ENCODE measurements at places on chromosomes 7 and 10.

DNA sequence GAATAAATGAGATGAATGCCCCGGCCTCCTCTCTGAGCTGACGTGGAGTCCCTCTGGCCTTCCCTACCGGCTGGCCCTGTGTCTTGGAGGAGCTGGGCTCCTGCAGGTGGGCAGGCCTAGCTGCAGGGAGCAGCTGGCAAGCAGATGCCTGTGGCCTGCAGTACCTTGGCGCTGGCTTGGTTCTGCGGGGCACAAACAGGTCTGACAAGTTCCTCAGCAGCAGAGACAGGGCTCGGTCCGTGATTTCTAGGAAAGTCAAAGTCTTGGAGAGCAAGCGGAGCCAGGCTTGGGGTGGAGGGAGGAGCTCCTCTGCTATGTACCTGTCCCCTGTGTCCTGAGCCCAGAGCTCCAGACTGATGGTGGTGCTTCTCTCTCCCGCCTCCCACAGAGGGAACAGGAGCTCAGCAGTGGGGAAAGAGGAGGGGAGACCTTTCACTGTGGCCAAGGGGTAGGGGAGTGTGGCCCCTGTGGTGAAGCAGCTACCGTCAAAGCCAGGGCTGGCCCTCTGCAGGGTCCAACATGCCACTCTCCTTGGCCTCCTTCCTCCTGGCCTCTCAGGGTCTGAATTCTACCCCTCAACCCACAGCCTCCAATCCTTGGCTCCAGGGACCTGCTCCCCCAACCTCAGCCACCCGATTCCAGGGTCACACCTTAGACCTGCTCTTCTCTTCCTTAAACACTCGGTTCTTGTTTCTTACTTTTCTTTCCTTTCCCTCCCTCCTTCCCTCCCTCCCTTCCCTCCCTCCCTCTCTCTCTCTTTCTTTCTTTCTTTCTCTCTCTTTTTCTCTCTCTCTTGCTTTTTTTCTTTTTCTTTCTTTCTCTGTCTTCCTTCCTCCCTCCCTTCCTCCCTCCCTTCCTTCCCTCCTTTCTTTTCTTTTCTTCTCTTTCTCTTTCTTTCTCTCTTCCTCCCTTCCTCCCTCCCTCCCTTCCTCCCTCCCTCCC, 20.1 kb downstream of the MYL10 start:
- DNase-seq: no peak

DNA sequence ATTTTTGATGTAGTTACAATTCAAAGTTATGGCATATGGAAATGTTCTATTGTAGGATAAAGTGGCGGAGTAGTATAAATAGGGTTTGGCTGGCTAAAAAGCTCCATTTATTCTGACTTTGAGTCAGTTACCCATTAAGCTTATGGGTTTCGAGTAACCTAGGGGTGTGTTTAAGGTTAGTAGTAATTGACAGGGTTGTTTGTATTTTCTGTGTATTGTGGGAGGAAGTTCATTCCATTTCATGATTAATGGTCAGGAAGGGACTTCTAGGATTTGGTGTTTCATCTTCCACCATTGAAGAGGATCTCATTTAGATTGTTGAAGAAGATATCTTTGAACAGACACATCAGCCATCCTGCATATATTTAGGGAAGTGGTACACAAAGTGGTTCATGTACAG, 75.0 kb downstream of the BICC1 start:
- DNase-seq: no peak

DNA sequence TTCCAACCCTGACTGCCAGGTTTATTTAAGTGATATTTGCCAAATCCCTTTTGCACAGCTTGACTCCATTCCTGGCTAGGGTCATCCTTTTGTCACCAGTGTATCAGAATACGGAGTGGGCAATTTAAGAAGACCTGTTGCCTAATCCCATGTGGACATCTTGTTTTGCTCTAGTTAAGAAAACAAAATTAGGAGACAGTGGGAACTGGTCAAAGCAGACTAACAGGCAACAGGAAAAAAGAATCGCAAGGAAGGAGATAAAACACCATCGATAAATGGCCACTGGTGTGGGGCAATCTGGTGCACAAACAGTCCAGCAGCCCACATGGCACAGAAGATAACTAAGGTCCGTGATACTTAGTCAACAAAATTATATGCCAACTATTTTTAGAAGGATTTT, 21.4 kb downstream of the KDM7A start:
- no peak for DNase-seq

DNA sequence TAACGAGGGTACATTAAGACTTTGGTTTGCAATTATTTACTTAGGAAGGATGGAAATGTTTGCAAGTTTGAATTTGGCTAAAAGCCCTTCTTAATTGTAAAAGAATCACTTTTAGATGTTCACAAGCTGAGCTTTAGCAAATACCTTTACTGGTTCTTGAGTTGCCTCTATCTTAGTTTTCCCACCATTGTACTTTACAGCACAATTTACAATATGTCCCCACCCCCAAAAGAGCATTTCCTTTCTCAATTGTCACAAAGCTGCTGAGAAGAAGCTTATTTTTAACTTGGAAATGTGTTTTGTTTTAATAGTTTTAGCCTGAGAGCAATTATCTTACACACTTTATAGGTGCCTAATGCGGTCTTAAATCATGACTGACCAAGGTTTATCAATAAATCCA, 81.1 kb downstream of the MET start:
- DNase-seq: no peak

GRCh38 chr10:103584216-103585010, 90.9 kb downstream of the NEURL1 start:
- DNase-seq: peak; percentile 54

GRCh38 chr7:155324012-155324917, 26.6 kb downstream of the INSIG1 start:
- DNase-seq: no peak

- no peak for DNase-seq
Measured at GRCh38 chr10:112565434-112566053, 118.5 kb downstream of the VTI1A start.

GRCh38 chr7:632831-633210, 93.7 kb upstream of the DNAAF5 start:
- DNase-seq: no peak

GRCh38 chr7:13457790-13458189, 531.7 kb downstream of the ETV1 start:
- DNase-seq: no peak

- DNase-seq: no peak
Measured at GRCh38 chr10:78028438-78029268, 662 bp downstream of the POLR3A start.

DNA sequence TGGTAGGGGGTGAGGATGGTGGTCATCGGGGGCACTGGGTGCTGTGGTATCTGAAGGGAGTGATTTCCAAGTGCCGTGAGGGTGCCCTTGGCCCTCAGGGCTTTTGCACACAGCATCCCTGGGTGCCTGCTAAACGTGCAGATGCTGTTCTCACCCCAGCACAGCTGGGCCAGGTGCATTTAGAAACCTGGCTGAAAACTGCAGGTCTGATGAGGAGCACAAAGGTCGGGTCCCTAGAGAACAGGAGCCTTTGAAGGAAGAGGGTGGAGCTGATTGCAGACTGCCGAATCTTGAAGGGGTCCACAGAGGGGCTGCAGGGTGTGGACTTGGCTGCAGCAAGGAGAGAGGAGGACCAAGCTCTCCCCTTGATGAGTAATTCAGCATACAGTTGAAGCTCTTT, 32.0 kb downstream of the ZMIZ1 start:
- DNase-seq: no peak

Data from T-helper 22 cell (primary cell).